Activated CD8-positive, alpha-beta memory T cell treated with anti-CD3 and anti-CD28 coated beads, Interleukin-2, amount 50 U/mL, for 48 hours (primary cell): ENCODE measurements at places on chromosomes 1 and 21.

- no peak for DNase-seq
Measured at GRCh38 chr1:66693856-66694255, 58.4 kb upstream of the DYNLT5 start.

GRCh38 chr1:100250264-100250663, 630 bp upstream of the DBT start:
- DNase-seq, result no peak

- no peak for DNase-seq
Measured at GRCh38 chr1:35536556-35537162, 20.5 kb downstream of the KIAA0319L start.

DNA sequence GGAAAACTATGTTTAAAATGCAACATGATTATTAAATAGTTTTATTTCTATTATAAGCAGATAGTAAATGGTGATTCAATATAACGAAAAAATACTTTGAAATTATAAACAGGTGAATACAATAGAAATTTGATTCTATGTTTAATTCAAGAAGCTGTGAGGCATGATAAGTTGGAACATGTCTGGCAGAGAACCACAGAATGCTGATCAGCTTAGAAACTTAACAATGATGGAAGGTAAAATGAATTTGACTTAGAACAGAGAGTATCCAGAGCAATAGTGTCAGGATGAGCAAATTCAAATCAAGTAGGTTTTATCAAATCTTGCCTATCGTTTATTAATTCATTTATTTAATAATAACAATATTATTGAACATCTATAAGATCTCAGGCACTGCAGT, 83.4 kb upstream of the ADGRL4 start:
- DNase-seq, result no peak

DNA sequence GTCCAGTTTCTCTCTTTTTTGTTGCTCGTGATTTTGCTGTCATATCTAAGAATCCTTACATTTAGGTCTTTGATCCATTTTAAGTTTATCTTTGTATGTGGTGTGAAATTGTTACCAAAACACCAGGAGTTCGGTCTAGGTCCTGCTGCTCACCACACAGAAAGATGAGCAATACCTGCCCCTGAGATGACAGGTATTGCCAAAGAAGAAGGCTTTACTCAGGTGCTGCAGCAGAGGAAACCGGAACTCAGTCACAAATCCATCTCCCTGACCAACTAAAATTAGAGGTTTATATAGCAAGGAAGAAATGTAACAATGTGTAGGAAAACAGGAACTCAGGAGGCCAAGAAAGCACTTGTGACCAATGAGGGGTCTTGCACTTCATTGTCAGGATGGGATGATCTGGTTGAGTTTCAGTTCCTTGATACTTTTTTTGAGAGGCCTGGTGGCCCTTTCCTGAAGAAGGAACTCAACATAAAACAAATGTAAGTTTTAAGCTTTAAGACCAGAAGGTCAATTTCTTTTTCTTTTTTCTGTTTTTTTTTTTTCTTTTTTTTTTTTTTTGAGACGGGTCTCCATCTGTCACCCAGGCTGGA, 16.5 kb upstream of the SETDB1 start:
- DNase-seq, result no peak

DNA sequence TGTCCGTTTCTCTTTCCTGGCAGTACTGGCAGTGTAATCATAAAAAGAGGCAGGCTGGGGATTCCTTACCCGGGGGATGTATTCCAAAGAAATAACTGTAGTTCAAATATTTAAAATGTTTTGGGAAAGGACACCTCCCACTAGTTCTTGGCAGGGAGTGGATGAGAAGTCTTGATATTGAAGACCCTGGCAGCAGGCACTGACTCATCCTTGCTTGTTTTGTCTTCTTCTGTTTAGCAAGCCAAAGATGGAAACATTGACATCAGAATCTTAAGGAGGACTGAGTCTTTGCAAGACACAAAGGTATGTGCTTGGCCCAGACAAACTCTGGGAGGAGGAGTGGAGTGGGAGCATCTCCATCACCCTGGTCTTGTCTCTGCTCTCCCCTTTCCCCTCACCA, 639 bp downstream of the IL20 start:
- DNase-seq, result no peak

DNA sequence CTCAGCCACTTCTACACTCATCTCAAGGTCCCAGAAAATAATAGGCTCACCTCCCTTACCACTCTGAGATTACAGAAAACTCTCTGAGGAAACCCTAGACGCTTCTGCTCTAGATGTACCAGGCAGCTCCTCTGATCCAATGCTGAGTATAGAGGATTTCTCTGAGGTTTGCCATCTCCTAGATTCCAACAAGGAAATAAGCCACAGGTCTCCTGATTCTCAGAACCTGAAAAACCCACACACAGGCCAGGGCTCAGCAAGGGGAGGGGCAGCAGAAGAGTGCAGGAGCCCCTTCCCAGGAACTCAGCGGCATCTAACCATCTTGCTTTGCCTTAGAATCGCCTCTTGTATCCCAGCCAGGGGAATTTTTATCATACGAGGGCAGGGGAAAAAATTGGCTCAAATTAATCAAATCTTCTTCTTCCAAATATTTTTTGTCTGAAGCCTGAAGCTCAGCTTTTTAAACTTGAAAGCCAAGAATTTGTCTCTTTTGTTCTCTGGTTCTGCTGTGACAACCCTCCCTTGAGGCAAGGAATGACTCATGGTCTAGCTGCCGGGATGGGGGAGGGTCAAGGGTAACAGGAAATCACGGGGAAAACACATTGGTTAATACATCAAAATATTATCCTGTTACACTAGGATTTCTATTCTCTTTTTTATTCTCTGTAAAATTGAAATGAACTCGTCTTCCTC, 30.8 kb downstream of the GORAB start:
- no peak for DNase-seq

GRCh38 chr1:208223136-208223535, 21.0 kb downstream of the PLXNA2 start:
- no peak for DNase-seq
